Activated CD4-positive, alpha-beta T cell treated with anti-CD3 and anti-CD28 coated beads, Interleukin-2, amount 10 ng/mL, durations not matched to agents 7 days and 5 days (primary cell): ENCODE measurements at places on chromosomes 6 and 20. TPM values are rescaled to one million over a fixed set of nuclear protein-coding genes. Genes with fewer than 3 reads are reported as not detected.

TNF gene
- total RNA-seq: 47.1 TPM

DNA sequence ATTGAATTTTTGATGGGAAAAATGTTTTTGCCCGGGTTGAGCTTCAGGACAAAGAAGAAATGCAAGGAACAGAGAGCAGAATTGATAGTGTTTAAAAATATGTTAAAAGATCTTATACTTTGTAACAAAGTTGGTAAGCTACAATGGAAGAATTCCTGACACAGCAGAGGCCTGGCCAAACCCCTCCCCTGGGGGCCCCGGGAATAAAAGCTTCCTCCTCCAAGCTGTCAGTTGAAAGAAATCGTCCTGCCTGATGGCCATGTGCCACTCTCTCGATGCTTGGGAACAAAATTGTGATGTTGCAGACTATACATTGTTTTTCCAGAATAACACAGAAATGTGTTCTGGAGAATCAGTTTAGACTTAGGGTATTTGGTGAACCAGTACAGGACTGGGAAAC, 14.2 kb upstream of the TOX2 start:
- H3K36me3 ChIP-seq: no peaks in the 10 kb centered on the region
- no peak overlapping the region for H3K4me3 ChIP-seq
- DNase-seq: no peak
- no peak overlapping the region for H3K27ac ChIP-seq
- H3K4me1 ChIP-seq: no peaks in the 10 kb centered on the region
- H3K27me3 ChIP-seq: peaks cover 15% of the 10 kb centered on the region

TLDC2 gene
- not detected for total RNA-seq

GRCh38 chr6:134510920-134511319, 193.0 kb upstream of the SGK1 start:
- no peaks in the 10 kb centered on the region for H3K36me3 ChIP-seq
- H3K4me3 ChIP-seq: no peak overlapping the region
- no peaks in the 10 kb centered on the region for H3K4me1 ChIP-seq
- H3K27me3 ChIP-seq: no peaks in the 10 kb centered on the region
- H3K27ac ChIP-seq: no peak overlapping the region

DNA sequence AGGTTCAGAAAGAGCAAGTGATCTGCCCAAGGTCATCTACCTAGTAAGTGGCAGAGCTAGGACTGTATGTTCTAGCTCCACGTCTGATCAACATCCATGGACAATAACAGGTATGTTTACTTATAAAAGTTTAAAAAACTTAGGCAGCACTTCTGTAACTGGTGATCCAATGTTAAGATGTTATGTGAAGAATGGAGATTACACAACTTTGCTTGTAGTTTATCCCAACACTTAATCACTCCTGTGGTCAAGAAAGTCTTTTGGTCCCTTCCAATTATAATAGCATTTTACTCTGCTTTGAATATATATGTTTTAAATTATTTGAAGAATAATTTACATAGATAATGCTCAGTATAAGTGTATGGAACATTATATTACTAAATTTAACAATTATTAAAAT, 4.8 kb downstream of the FBXO30 start:
- H3K36me3 ChIP-seq: peaks cover 15% of the 10 kb centered on the region
- no peak overlapping the region for H3K27ac ChIP-seq
- no peaks in the 10 kb centered on the region for H3K27me3 ChIP-seq
- H3K4me3 ChIP-seq: no peak overlapping the region
- H3K4me1 ChIP-seq: peaks cover 11% of the 10 kb centered on the region
- DNase-seq: no peak

- H3K4me3 ChIP-seq: peak overlapping the region; percentile 98
- H3K4me1 ChIP-seq: peaks cover 59% of the 10 kb centered on the region
- peak overlapping the region; percentile 99 for H3K27ac ChIP-seq
These were observed 724 bp upstream of the CUL7 start for GRCh38 chr6:43054206-43054943.

DNA sequence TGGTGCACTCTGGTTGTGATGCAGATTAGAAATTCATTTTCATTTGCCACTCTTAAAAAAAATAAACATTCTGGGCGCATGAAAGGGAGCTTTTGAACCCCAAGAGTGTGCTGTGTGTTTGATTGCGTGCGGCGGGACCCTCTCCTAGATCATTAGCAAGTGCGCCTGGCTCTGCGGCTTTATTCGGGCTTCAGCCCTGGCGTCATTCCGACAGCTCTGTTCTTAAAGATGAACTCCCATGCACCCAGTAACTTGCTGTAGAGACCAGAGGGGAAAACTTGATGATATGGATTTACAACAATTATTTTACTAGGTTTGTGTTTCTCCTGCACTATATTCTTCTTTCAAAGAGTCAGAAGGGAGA, 48.9 kb upstream of the ARMC2 start:
- DNase-seq: no peak
- H3K4me1 ChIP-seq: peaks cover 41% of the 10 kb centered on the region
- peak overlapping the region; percentile 91 for H3K27ac ChIP-seq
- H3K4me3 ChIP-seq: no peak overlapping the region
